Osteoblast (primary cell): ENCODE measurements at places on chromosomes 16 and 17. TPM values are rescaled to one million over a fixed set of nuclear protein-coding genes. Genes with fewer than 3 reads are reported as not detected.

DNA sequence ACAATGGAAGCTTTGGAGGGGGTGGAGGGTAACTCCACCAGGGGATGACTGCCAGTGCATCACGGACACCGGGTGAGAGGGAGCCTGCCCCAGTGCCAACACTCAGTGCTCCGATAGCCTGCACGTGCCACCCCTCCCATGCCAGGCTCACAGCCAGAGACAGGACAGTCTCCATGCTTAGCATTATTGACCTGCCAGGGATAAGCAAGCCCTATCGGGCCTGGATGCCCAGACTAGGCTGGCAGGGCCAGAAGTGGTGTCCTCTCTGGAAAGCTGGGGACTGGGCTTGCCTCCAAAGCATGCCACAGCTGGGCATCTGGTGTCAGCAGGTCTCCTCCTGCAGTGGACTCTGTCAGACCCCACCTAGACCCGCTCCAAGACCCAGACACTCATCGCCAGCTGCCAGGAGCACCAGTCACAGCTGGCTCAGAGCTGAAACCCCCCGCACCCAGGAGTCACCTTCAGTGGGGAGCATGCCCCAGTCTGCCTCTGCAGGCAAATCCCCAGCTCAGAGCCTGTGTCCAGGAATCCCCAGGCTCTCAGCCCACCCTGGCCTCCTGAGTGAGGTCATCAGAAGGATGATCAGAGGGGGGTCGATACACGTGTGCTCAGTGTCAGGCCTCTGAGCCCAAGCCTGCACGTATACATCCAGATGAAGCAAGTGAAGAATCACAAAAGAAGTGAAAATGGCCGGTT is 1.8 kb upstream of the RHBDF1 start:
- no peak for DNase-seq

- DNase-seq, result no peak
These were observed 162.7 kb downstream of the SPECC1 start for GRCh38 chr17:20171741-20172365.

GRCh38 chr16:50354629-50355456 is 13.9 kb downstream of the BRD7 start:
- DNase-seq, result no peak

DNA sequence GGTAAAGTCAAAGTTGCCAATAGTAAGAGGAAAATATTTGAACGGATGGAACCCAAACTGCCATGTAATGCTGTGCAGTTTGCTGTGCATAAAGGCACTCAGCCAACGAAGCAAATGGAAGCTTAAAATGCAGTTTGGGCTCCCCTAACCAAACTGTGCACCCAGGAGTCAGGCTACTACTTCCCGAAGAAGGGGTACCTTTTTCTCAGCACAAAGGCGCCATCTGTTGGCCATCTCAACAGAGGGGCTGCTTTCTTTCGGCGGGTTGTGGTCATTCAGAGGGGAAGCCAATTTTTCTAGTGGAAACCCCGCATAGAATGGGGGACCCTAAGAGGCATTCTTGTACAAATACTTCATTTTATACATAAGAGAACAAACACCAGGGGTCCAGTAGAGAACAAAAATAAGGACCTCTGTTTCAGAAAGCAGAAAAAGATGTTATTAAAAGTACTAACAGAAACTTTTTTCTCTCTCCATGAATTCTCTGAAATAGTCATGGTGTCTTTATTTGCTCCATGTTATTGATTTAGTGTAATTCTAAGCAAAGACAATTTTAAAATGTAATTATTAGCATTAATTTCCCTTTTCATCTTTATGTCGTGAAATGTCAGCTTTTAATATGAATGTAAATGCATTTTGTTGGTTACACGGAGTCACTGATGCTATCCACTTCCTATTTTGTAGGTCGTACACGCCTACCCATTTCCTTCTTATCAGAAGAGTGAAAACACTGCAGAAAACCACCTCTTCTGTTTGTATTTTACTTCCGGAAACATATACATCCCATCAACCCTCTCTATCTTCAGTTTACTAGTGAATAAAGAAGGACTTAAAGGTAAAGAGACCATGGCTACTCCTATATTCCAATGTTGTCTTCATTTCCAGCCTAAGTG is 453.3 kb downstream of the KCNJ2 start:
- DNase-seq, result peak; percentile 17

- no peak for DNase-seq
These were observed 31.7 kb downstream of the CMTM3 start for GRCh38 chr16:66636199-66636598.

DNA sequence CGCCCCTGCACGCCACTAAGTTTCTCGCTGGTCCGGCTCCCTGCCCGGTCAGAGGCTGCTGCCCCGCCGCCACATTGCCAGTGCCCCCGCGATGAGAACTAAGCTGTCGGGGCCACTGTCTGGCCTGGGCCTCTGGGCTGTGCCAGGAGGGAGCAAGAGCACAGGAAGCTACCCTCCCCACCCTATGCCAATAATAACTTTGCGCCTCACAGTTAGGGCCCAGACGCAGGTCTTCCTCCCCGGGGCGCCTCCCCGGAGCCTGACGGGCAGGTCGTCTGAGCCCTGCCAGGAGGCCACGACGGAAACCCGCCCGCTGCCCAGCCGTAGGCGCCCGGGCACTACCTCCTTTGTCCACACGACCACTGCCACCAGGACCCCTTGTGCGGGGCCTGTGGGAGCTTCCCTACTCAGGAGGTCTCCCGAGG is 1.5 kb downstream of the ZFPM1 start:
- DNase-seq, result peak; percentile 93

GRCh38 chr16:17345043-17345442 is 125.7 kb downstream of the XYLT1 start:
- peak; percentile 71 for DNase-seq

DNA sequence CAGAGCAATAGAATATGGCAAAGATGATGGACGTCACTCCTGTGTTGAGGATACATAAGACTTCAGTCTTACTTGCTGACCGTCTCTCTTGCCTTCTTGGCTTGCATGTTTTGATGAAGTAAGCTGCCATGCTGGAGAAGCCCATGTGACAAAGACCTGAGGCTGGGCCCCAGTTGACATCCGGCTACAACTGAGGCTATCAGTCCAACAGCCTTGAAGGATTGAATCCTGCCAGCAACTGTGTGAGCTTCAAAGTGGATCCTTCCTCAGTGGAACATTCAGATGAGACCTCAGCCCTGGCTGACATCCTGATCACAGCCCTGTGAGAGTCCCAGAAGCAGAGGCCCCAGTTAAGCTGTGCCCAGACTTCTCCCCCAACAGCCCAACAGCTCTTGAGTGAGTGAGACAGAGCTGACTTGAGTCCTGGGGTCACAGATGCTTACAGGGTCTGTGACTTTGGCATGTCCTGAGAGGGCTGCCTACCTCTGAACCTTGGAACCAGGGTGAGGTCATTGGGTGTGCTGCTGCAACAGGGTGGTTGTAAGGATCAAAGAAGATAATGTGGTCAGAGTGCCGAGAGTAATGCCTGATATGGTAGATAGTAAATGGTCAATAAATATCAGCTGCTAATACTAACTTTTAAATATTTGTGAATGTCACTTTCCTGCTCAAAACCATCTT is 2.4 kb upstream of the BRD7 start:
- DNase-seq, result no peak

DNA sequence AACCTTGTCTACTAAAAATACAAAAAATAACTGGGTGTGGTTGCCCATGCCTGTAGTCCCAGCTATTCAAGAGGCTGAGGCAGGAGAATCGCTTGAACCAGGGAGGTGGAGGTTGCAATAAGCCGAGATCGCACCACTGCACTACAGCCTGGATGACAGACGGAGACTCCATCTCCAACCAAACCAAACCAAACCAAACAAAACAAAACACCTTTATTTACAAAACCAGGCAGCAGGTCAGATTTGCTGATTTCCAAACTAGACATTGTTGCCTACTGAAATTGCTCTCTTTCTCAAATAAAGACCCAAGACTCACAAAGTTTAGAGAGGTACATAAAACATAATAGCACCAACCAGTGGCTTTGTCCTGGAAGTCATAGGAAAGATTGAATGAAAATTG is 5.7 kb upstream of the TMEM238L start:
- no peak for DNase-seq

GRCh38 chr17:82860606-82861392 is 21.0 kb upstream of the ZNF750 start:
- DNase-seq, result peak; percentile 41

- peak; percentile 83 for DNase-seq
These were observed 3.2 kb downstream of the KLHDC4 start for GRCh38 chr16:87762620-87763019.

DNA sequence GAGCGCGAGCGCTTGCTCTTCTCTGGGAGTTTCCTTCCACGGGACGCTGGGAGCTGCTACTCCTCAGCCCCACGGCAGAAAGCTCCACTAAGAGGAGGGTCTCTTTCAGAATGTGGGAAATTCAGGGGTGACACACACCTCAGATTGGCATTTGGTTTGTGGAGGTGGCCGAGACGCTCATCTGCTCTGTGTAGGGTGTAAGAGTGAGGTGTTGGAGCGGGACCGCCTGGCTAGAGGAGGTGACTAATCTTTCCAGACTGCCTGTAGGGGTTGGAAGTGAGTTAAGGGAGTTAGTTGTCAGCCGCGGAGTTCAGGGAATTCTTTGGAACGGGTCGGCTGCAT is 735 bp downstream of the PSMD11 start:
- DNase-seq, result peak; percentile 69

- DNase-seq, result peak; percentile 78
These were observed 46.5 kb upstream of the CDRT4 start for GRCh38 chr17:15513856-15514459.

GRCh38 chr17:73628642-73629552 is 15.3 kb downstream of the SDK2 start:
- peak; percentile 22 for DNase-seq

The KRT25 gene
- not detected in 2 replicates for total RNA-seq

The GAS7 gene
- total RNA-seq, result 1.8 and 3.6 TPM in 2 replicates

The LDHD gene
- total RNA-seq, result 2.7 and 3.6 TPM in 2 replicates

The FOXN1 gene
- not detected in 2 replicates for total RNA-seq

The SRR gene
- total RNA-seq, result 20.6 and 22.4 TPM in 2 replicates
